ENCODE measurements at places on chromosomes 13 and 19. TPM values are rescaled to one million over a fixed set of nuclear protein-coding genes. Genes with fewer than 3 reads are reported as not detected.

KLHL1 gene
- not detected for polyA plus RNA-seq

MAB21L1 gene
- polyA plus RNA-seq: 44.8 TPM

LYPD5 gene
- polyA plus RNA-seq: 0.13 TPM

OR7D4 gene
- not detected for polyA plus RNA-seq

CEACAM7 gene
- polyA plus RNA-seq: not detected

SIGLEC8 gene
- polyA plus RNA-seq: not detected

PRRG2 gene
- 0.42 TPM for polyA plus RNA-seq

CLDN10 gene
- polyA plus RNA-seq: not detected

SMIM17 gene
- 0.06 TPM for polyA plus RNA-seq

NLRP7 gene
- polyA plus RNA-seq: not detected

C19orf67 gene
- not detected for polyA plus RNA-seq

GPR12 gene
- not detected for polyA plus RNA-seq

BBC3 gene
- polyA plus RNA-seq: 16.1 TPM

SYNGR4 gene
- polyA plus RNA-seq: 0.08 TPM

FCGBP gene
- 0.07 TPM for polyA plus RNA-seq

VMAC gene
- 9.1 TPM for polyA plus RNA-seq

GJB2 gene
- polyA plus RNA-seq: not detected

KLK14 gene
- polyA plus RNA-seq: 0.19 TPM

CALR3 gene
- not detected for polyA plus RNA-seq

ADAMTSL5 gene
- 6.3 TPM for polyA plus RNA-seq

RUBCNL gene
- polyA plus RNA-seq: 0.07 TPM

CEACAM16 gene
- polyA plus RNA-seq: not detected

ZNF543 gene
- 1.7 TPM for polyA plus RNA-seq

ALOX5AP gene
- polyA plus RNA-seq: 1.2 TPM

NDUFA11 gene
- polyA plus RNA-seq: 534 TPM

ZNF823 gene
- polyA plus RNA-seq: 1.5 TPM

ZNF790 gene
- 2.2 TPM for polyA plus RNA-seq

Measured in SK-N-SH (cell line).